ENCODE measurements at places on chromosomes 5 and 9. TPM values are rescaled to one million over a fixed set of nuclear protein-coding genes. Genes with fewer than 3 reads are reported as not detected.

The ZBED3 gene
- 12.3 TPM for total RNA-seq

The TOPORS gene
- total RNA-seq: 13.8 TPM

DNA sequence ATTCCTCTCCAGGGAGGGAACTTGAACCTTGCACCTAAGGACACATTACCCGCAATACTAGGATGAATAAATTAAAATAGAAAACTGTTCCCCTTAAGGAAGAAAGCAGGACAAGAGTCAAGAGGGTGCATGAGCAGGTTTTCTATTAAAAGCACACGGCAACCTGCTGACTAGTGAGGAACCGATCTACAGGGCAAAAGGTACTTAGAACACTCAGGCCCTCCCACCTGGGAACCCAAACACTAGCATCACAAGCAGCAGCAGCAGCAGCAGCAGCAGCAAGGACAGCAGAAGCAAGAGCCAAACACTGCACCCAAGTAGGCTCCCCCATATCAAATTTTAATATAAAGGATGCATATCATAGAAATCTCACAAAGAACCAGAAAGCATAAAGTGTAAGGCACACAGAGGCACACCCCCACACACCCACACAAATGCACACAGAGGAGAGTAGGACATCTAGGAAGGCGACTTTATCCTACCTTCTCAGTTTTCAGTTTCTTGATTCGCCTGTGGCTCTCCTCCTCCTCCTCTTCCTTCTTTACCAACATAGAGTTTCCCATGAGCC, 2.8 kb downstream of the ZNF608 start:
- DNase-seq: no peak

GRCh38 chr9:121699571-121700164, 48.2 kb downstream of the DAB2IP start:
- no peak for DNase-seq

DNA sequence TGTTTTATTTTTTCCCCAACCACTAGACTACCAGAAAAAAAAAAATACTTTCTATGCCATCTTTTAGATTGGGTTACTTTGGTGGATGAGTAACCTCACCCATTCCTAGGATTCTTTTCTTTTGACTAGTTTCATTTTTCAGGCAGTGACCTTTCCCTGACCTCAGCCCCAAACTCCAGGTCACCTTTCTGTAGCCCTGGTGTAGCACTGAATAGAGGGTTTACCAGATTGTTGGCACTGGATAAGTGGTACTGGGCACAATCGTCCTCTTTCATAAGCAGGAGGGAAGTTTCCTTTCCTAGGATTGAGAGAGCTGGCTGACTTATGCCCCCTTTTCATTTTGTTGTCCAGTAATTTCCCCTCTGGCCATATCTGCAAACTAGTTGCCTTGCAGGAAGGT, 169.4 kb upstream of the TMEM161B start:
- DNase-seq: peak; percentile 81

- peak; percentile 70 for DNase-seq
Observed at GRCh38 chr9:108934323-108934893, at the start of gene ABITRAM. Gene ABITRAM, plus strand, starts transcription at chr9:108934400. Its CDS starts 87 bp downstream, at chr9:108934487.

- DNase-seq: peak; percentile 30
Observed at GRCh38 chr5:103232393-103232999, 26.1 kb upstream of the MACIR start.

DNA sequence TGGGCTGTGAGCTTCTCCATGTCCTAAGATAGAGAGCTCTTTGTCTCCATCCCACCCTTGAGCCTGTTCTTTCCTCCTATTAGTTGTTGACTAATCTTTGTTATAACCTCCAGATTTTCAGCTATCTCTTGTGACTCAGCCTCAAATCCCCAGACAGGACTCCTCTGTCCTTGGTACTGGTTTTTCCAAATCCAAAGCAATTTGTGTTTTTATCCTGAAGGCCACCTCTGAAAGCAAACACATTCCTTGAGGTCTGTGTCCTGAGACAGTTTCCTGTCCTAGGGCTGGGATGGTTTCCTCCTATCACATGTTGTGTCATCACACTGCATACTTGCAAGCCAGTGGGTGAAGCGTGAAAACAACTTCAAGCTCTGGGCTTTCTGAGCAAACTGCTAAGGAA, 8.5 kb downstream of the TNC start:
- no peak for DNase-seq

- no peak for DNase-seq
Observed at GRCh38 chr5:120329095-120329494, 135.0 kb upstream of the PRR16 start.

DNA sequence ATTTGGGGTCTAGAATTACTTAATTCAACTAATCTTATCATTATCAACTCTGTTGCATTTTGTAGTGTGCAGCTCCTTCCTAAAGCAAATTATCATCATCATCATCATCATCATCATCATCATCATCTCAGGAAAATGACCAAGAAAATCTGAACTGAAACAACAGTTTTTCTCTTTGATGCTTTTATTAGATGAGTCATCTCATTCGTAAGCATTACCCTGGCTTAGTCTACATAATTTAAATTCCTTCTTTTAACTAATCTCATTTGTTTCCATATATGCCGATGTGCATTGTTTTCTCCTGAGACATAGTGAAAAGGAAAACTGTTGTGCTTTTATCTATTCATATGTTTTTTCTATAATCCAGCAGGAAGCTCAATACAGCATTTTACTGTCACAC, 173.0 kb upstream of the PDE4D start:
- DNase-seq: no peak

GRCh38 chr5:3801967-3802366, 206.3 kb downstream of the IRX1 start:
- DNase-seq: no peak

GRCh38 chr5:73115399-73116051, 4.8 kb upstream of the TMEM171 start:
- DNase-seq: no peak

Measured in Calu3 (cell line).